SJCRH30 (cell line): ENCODE measurements at places on chromosomes 6 and 20. TPM values are rescaled to one million over a fixed set of nuclear protein-coding genes. Genes with fewer than 3 reads are reported as not detected.

- H3K4me3 ChIP-seq, result no peak overlapping the region
- H3K27me3 ChIP-seq, result no peaks in the 10 kb centered on the region
- H3K27ac ChIP-seq, result no peak overlapping the region
- DNase-seq, result no peak
Measured at GRCh38 chr6:75746221-75746620, 2.8 kb upstream of the MYO6 start.

DNA sequence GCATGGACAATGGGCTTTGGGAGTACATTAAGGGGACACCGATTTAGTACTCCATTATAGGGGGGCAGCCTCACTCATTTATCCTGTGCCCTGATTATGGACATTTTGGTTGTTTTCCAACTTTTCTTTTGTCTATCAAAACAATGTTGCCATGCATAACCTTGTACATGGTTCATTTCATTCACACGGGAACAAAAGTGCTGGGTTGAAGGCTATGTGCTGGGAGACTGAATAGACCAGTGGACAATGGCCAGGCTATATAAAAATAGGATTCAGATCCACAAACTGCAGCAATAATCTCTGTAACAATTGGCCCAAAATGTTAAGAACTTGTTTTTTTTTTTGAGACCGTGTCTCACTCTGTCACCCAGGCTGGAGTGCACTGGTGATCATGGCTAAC lies 100.7 kb upstream of the GMDS start:
- no peak overlapping the region for H3K4me3 ChIP-seq
- H3K27me3 ChIP-seq, result no peaks in the 10 kb centered on the region
- no peak for DNase-seq
- no peaks in the 10 kb centered on the region for H3K36me3 ChIP-seq

Gene ECT2L
- not detected in 2 replicates for total RNA-seq

GRCh38 chr6:39037082-39037508 lies 11.5 kb upstream of the GLP1R start:
- H3K27ac ChIP-seq, result no peak overlapping the region
- no peaks in the 10 kb centered on the region for H3K4me1 ChIP-seq
- DNase-seq, result no peak
- H3K36me3 ChIP-seq, result no peaks in the 10 kb centered on the region
- H3K4me3 ChIP-seq, result no peak overlapping the region
- peaks cover 16% of the 10 kb centered on the region for H3K27me3 ChIP-seq

Gene STX11
- total RNA-seq, result 16.1 and 16.6 TPM in 2 replicates

Gene FIG4
- 5.6 and 6.5 TPM in 2 replicates for total RNA-seq

GRCh38 chr20:59441860-59442810 lies 141.7 kb downstream of the EDN3 start:
- no peak overlapping the region for H3K27ac ChIP-seq
- peak; percentile 63 for DNase-seq
- H3K36me3 ChIP-seq, result no peaks in the 10 kb centered on the region
- H3K27me3 ChIP-seq, result peaks cover 6% of the 10 kb centered on the region; the same call in 1 of the 2 replicates
- no peak overlapping the region for H3K4me3 ChIP-seq
- peaks cover 17% of the 10 kb centered on the region for H3K4me1 ChIP-seq

GRCh38 chr6:132490024-132490423 lies 22.9 kb downstream of the STX7 start:
- no peak for DNase-seq
- H3K36me3 ChIP-seq, result 0 out of 2 replicates have a peak, but pooled peaks cover 6% of the 10 kb centered on the region
- no peak overlapping the region for H3K27ac ChIP-seq
- no peak overlapping the region for H3K4me3 ChIP-seq
- no peaks in the 10 kb centered on the region for H3K4me1 ChIP-seq

DNA sequence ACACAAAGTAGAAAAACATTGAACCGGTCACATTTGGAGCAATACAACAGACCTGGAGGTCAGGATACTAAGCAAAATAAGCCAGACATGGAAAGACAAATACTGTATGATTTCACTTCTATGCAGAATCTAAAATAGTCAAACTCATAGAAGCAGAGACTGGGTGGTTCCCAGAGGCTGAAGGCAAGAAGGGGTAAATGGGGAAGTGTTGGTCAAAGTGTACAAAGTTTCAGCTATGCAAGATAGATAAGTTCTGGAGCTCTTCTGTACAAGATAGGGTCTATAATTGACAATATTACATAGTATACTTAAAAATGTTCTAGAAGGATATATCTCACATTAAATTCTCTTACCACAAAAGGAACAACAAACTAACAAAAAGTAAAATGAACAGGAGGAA lies 70.3 kb downstream of the TMEM244 start:
- H3K36me3 ChIP-seq, result no peaks in the 10 kb centered on the region
- DNase-seq, result no peak
- H3K4me3 ChIP-seq, result no peak overlapping the region
- peaks cover 4% of the 10 kb centered on the region for H3K4me1 ChIP-seq
- no peaks in the 10 kb centered on the region for H3K27me3 ChIP-seq

Gene FHL5
- not detected in 2 replicates for total RNA-seq

- H3K4me3 ChIP-seq, result no peak overlapping the region
- H3K27ac ChIP-seq, result no peak overlapping the region
- DNase-seq, result no peak
- no peaks in the 10 kb centered on the region for H3K36me3 ChIP-seq
- no peaks in the 10 kb centered on the region for H3K27me3 ChIP-seq
- H3K4me1 ChIP-seq, result no peaks in the 10 kb centered on the region
Measured at GRCh38 chr6:77879527-77879926, 226.7 kb downstream of the MEI4 start.

- H3K4me3 ChIP-seq, result no peak overlapping the region
- H3K27ac ChIP-seq, result peak overlapping the region; percentile 86
- peaks cover 50% of the 10 kb centered on the region for H3K4me1 ChIP-seq
- DNase-seq, result peak; percentile 75
- H3K27me3 ChIP-seq, result no peaks in the 10 kb centered on the region
- peaks cover 28% of the 10 kb centered on the region for H3K36me3 ChIP-seq
Measured at GRCh38 chr6:158031381-158032353, 50.0 kb downstream of the SYNJ2 start.

Gene LGSN
- not detected in 2 replicates for total RNA-seq

Gene NRN1
- total RNA-seq, result 110 and 114 TPM in 2 replicates

- H3K4me1 ChIP-seq, result peaks cover 34% of the 10 kb centered on the region
- no peaks in the 10 kb centered on the region for H3K27me3 ChIP-seq
- peak; percentile 59 for DNase-seq
- peak overlapping the region; percentile 40 for H3K27ac ChIP-seq
- peaks cover 54% of the 10 kb centered on the region for H3K36me3 ChIP-seq
- no peak overlapping the region for H3K4me3 ChIP-seq
Measured at GRCh38 chr20:47274401-47275108, 81.9 kb downstream of the ZMYND8 start.

DNA sequence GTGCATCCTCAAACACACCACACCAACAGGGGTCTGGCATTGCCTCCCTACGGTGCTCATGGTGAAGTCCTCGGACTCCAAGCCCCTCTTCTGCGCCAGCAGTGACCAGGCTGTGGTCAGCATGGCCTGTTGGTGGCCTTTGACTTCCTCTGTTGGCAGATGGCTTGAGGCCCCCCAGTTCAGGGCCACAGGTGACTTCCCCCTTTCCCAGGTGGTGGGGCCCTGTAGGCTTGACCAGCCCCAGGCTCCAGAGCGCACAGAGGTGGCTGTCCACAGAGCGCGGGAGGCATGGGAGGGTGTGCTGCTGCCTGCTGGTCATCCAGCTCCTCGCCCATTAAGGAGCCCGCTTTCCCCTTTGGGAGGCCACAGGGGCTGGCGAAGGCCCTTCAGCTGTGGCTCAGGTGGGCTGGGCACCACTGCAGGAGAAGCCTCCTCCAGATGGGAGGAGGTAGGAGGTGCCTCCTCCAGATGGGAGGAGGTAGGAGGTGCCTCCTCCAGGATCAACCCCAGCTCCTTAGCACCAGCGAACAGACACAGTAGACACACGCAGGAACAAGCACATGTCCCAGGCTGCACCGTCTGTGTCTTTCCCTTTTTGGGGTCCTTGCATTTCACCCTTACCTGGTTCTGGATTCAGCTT lies 52.1 kb upstream of the BHLHE23 start:
- DNase-seq, result no peak
- peaks cover 22% of the 10 kb centered on the region for H3K27me3 ChIP-seq
- H3K4me1 ChIP-seq, result peaks cover 7% of the 10 kb centered on the region
- H3K36me3 ChIP-seq, result no peaks in the 10 kb centered on the region

GRCh38 chr20:43916881-43917371 lies 2.3 kb downstream of the TOX2 start:
- H3K4me1 ChIP-seq, result no peaks in the 10 kb centered on the region
- DNase-seq, result no peak
- no peak overlapping the region for H3K27ac ChIP-seq

Gene SLC22A2
- 0.02 TPM in 1 of 2 replicates, not detected in the other for total RNA-seq

- H3K27ac ChIP-seq, result no peak overlapping the region
- no peak for DNase-seq
Measured at GRCh38 chr6:135146162-135146934, 34.8 kb upstream of the MYB start.

- DNase-seq, result no peak
- H3K4me3 ChIP-seq, result no peak overlapping the region
- no peak overlapping the region for H3K27ac ChIP-seq
- H3K27me3 ChIP-seq, result no peaks in the 10 kb centered on the region
- no peaks in the 10 kb centered on the region for H3K36me3 ChIP-seq
- H3K4me1 ChIP-seq, result no peaks in the 10 kb centered on the region
Measured at GRCh38 chr6:102137859-102138258, 744.4 kb downstream of the GRIK2 start.

- H3K36me3 ChIP-seq, result no peaks in the 10 kb centered on the region
- H3K27ac ChIP-seq, result no peak overlapping the region
- H3K4me3 ChIP-seq, result no peak overlapping the region
- no peaks in the 10 kb centered on the region for H3K27me3 ChIP-seq
- H3K4me1 ChIP-seq, result no peaks in the 10 kb centered on the region
Measured at GRCh38 chr6:14423955-14424354, 306.4 kb downstream of the CD83 start.
